ENCODE measurements at places on chromosomes 12 and 14.

DNA sequence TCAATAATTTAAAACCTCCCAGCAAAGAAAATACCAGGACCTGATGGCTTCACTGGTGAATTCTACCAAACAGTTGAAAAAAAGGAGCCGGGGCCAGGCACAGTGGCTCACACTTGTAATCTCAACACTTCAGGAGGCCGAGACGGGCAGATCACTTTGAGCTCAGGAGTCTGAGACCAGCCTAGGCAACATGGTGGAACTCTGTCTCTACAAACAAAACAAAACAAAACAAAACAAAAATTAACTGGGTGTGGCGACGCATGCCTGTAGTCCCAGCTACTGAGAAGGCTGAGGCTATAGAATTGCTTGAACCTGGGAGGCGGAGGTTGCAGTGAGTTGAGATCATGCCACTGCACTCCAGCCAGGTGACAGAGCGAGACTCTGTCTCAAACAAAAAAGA is 13.7 kb upstream of the TROAP start:
- DNase-seq: no peak

- DNase-seq: no peak
These were observed 8.0 kb downstream of the CACNA2D4 start for GRCh38 chr12:1910468-1910867.

DNA sequence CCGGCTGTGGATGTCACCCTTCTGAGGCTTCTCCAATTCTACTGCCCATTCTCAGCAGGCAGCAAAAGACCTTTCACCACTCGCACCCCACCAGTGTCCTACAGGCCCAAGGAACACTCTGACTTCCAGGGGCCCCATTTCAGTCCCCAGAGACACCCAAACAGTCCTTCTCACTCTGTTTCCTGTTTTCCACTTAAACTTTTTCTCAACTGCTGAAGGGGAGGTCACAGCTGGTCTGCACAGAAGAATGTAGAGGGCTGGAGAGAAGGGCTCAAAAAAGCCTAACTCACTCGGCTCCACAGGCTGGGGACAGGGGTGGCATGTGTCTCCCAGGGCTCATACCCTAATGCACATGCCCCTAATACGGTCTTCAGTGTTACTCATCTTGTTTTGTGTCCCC is 4.2 kb upstream of the DTX1 start:
- DNase-seq: no peak

DNA sequence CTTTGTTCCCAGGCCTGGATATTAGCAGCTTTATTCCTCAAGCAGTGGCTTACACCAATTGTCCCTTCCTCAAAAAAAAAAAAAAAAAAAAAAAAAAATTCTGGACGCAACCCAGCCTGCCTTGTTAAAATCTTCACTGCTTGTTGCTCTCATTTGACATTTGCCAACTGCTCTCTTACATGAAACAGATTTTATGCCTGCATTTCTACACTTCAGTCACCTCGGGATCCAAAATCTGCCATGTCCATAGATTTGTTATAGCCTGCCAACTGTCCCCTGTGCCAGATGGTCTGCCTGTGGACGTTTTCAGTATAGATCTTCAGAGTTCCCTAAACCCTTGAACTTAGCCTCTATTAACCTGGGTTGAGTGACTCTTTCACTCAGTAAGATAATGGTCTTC is 651.5 kb downstream of the FSCB start:
- no peak for DNase-seq

DNA sequence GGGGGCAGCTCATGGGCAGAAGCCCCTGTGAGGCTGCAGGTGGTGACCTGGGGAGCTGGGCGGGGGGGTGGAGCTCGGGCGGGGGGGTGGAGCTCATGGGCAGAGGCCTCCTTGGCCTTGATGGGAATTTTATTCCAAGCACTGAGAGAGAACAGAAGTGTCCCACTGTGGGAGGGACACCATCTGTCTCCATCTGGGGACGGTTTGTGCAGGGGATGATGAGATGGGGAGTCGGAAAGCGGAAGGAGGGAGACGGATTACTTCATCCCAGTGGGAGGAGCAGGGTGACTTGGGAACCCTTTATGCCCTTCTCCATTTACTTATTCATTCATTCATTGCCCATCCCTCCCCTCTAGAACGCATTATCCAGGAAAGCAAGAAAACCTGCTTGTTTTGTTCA is 304.7 kb downstream of the ADGRD1 start:
- DNase-seq: no peak

DNA sequence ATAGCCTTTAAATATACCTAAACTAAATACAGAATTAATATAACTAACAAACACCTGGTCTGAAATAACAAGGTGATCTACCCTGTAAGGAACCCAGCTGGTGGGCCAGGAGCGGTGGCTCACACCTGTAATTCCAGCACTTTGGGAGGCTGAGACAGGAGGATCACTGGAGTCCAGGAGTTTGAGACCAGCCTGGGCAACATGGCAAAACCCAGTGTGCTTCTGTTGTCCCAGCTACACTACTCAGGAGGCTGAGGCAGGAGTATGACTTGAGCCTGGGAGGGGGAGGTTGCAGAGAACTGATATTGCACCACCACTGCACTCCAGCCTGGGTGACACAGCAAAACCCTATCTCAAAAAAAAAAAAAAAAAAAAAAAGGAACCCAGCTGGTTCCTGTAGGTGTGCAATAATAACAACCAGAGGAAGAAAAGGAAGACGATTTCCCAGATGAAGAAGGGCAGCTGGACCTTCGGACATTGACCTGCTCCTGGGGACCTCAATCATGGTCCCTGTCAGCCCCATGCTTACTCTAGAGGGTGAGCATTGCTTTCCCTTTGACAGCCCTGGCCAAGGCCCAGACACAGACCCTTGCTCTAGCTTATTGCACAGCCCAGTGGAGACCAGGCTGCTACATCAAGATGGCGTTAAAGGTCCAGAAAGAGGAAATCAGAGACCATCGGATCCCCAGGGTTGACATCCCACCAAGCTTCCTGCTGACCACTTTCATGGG is 5.4 kb downstream of the FOS start:
- no peak for DNase-seq

- DNase-seq: no peak
These were observed 53.4 kb downstream of the METTL25 start for GRCh38 chr12:82411546-82412230.

- no peak for DNase-seq
These were observed 25.0 kb downstream of the BICD1 start for GRCh38 chr12:32131666-32132065.

DNA sequence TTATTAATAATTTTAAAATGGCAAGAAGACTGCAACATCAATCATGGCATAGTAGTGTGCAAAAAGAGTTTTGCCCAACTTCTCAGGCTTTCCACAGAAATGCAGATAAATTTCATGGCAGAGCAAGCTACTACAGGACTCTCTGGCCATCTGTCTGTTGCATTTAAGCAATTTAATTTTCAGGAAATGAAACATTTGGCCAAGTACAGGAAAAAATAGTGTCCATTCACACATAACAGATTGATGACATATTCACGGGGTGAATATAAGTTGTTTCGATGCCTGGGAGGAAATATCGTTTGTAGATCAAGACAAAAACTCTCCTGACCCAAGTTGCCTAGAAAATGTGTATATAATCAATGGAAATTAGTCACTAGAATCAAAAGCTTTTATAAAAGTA is 324.0 kb downstream of the PRKD1 start:
- DNase-seq: no peak

GRCh38 chr14:48490756-48491155 is 815.4 kb upstream of the MDGA2 start:
- DNase-seq: no peak

DNA sequence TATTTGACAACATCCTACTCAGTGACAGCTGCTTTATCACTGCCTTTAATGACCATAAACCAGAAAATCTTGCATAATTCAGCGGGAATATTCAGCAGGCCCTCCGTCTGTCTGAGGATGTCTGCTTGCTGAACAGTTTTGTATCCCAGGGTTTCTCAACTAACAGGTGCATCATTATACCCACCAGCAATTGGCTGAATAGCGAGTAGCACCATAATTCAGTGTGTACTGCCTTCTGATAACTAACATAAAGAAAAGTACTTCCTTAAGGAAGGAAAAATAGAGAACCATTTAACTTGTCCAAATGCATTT is 680.1 kb downstream of the GALC start:
- DNase-seq: no peak

Measured in stimulated activated CD4-positive, alpha-beta T cell treated with anti-CD3 and anti-CD28 coated beads, TNF-alpha, amount 100 ng/mL, for 4 hours (primary cell).